Activated B cell treated with CpG ODN at 0.5 μM for 24 hours (primary cell): ENCODE measurements at places on chromosomes 3 and 15. TPM values are rescaled to one million over a fixed set of nuclear protein-coding genes. Genes with fewer than 3 reads are reported as not detected.

GRCh38 chr3:43843386-43843785 lies 152.6 kb downstream of the ABHD5 start:
- H3K27me3 ChIP-seq, result peaks cover 14% of the 10 kb centered on the region
- no peaks in the 10 kb centered on the region for H3K36me3 ChIP-seq
- H3K27ac ChIP-seq, result no peak overlapping the region
- no peaks in the 10 kb centered on the region for H3K4me1 ChIP-seq
- DNase-seq, result no peak
- H3K4me3 ChIP-seq, result no peak overlapping the region

DNA sequence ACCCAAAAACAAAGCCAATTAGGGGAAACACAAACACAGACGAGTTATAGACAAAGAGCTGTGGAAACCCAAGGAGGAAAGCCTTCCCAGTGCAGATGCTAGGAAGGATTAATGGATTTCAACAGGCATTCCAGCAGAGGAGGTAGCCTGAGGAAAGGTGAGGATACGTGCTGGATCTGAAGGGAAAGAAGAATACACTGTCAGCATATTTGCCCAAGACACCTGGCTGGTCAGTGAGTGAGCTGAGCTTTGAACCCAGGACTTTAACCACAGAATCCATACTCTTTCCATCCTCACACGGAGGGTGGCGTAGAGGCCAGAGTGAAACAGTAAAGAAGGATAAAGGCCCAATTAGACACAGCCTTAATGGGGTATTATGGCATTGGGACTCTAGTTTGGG lies 9.1 kb upstream of the BFSP2 start:
- H3K4me3 ChIP-seq, result no peak overlapping the region
- peaks cover 4% of the 10 kb centered on the region for H3K4me1 ChIP-seq
- DNase-seq, result no peak
- peaks cover under 1% of the 10 kb centered on the region for H3K27me3 ChIP-seq
- no peak overlapping the region for H3K27ac ChIP-seq
- peaks cover 2% of the 10 kb centered on the region for H3K36me3 ChIP-seq

GRCh38 chr3:145384307-145384706 lies 776.7 kb downstream of the PLOD2 start:
- H3K4me3 ChIP-seq, result no peak overlapping the region
- no peak for DNase-seq
- H3K27me3 ChIP-seq, result no peaks in the 10 kb centered on the region
- no peak overlapping the region for H3K27ac ChIP-seq
- no peaks in the 10 kb centered on the region for H3K4me1 ChIP-seq
- no peaks in the 10 kb centered on the region for H3K36me3 ChIP-seq

- H3K4me1 ChIP-seq, result peaks cover 41% of the 10 kb centered on the region
- H3K4me3 ChIP-seq, result no peak overlapping the region
- DNase-seq, result no peak
- no peak overlapping the region for H3K27ac ChIP-seq
- H3K36me3 ChIP-seq, result peaks cover 4% of the 10 kb centered on the region
These were observed 298.9 kb downstream of the RPLP1 start for GRCh38 chr15:69751566-69751965.

DNA sequence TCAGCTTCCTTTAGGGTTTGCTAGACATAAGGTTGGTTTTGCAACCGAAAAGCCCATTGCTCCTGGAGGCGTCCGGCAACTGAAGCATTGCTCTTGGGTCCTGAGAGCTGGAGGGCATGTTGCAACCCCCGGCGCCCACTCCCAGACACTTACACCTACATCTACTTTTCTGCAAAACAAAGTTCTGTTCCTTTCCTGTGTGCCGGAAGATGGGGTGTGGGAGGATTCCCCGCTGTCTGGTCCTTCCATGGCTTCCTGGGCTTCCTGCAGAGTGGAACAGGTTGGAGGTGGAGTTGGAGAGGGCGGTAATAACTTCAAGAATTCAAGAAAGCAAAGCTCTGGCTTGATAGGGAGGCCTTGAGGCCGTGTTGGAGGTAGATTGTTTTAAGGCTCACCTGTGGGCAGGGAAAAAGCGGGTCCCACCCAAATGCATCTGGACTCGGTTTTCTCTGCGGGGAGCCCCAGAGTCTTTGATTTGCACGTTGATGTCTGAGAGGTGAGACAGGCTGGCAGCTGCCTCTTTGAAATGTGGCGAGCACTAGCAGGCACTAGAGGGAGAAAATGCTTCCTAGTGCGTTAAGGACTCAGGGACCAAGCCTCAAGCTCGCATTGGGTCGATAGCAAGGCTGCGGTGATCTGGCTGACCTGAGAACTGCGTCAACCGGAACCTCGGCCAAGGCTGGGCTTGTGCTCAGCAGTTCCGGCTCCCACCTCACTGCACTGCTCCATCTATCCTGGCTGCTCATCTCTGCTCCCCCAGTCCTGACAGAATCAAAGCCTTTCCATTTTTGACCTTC lies 39.5 kb downstream of the NR2F2 start:
- no peak overlapping the region for H3K4me3 ChIP-seq
- H3K27me3 ChIP-seq, result peaks cover 40% of the 10 kb centered on the region
- no peaks in the 10 kb centered on the region for H3K4me1 ChIP-seq
- no peak overlapping the region for H3K27ac ChIP-seq
- no peaks in the 10 kb centered on the region for H3K36me3 ChIP-seq

The SETD2 gene
- total RNA-seq, result 56.9 and 65.7 TPM in 2 replicates

The HTD2 gene
- 11.4 TPM in 2 replicates for total RNA-seq
